Activated T-helper 1 cell treated with anti-CD3 and anti-CD28 coated beads, Interleukin-2, amount 50 U/mL, for 16 hours (primary cell): ENCODE measurements at places on chromosomes 12 and 14.
A peak's percentile ranks its signal among the peaks of the same experiment; 100 is the strongest.

DNA sequence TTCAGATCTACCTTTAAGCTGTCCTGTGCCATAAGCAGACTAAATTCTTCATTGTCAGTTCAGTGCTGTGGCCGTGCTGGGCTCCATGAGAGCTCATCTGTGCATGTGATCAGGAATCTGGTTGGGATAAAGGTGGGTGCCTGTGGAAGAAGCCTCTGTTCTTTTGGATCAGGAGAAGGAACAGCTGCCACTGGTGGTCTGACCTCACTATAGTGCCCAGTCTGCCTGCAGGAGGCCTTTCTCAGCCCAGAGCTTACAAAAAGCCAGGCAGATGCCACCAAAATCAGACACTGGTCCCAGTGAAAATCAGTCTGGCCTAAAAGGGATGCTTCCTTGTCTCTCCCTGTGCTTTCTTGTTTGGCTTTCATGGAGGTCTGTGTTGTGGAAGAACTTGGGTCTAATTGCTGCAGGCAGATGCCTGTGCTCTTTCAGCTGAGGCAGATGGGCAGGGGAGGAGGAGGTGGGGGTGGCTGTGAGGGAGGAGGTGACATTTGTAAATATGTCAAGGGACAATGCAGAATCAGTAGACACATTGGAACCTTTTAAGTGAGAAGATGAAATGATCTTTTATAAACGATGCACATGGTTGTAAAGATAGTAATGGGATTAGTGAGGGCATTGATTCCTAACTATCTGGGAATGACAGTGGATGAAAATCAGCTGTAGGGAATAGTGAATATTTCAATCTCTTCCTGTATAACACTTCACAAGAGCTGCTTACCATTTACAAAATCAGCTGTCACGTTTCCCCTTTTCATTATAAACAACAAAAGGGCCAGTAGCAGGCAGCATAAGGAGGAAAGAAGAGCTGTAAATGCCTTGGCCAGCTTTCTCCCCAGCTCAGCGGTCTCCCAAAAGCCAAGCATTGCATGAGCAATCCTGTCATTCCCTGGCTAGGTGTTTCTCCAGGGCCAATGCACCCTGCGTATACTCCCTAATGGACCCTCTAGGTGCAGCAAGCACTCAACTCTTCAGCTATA lies 44.6 kb downstream of the CACNA2D4 start:
- DNase-seq: no peak

GRCh38 chr14:53304726-53305381 lies 151.7 kb upstream of the DDHD1 start:
- DNase-seq: no peak

GRCh38 chr12:62006076-62006732 lies 254.0 kb upstream of the USP15 start:
- DNase-seq: no peak

DNA sequence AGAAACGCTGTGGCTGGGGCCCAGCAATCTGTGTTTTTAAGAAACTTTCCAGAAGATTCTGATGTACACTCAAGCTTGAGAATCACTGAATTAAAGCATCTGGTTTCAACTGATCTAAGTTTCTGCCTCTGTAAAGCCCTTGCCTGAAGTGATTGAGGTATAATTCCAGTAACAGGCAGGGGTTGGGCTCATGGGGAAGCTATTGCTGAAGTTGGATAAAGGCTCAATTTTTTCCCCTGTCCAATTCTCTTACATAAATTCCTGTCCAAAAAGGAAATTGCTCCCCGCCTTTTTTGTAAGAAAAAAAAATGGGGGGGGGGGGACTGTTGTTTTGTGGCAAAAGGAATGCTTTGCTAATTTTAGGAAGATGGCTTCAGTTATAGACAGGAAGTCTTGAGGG lies 337.4 kb downstream of the NUAK1 start:
- DNase-seq: no peak

GRCh38 chr12:71610031-71610795 lies 53.4 kb downstream of the ZFC3H1 start:
- DNase-seq: no peak

GRCh38 chr12:49255857-49256637 lies 8.8 kb upstream of the TUBA1C start:
- DNase-seq: no peak

GRCh38 chr12:3964439-3964838 lies 91.2 kb upstream of the PARP11 start:
- DNase-seq: no peak

GRCh38 chr12:96205908-96206307 lies 11.7 kb downstream of the ELK3 start:
- DNase-seq: no peak

DNA sequence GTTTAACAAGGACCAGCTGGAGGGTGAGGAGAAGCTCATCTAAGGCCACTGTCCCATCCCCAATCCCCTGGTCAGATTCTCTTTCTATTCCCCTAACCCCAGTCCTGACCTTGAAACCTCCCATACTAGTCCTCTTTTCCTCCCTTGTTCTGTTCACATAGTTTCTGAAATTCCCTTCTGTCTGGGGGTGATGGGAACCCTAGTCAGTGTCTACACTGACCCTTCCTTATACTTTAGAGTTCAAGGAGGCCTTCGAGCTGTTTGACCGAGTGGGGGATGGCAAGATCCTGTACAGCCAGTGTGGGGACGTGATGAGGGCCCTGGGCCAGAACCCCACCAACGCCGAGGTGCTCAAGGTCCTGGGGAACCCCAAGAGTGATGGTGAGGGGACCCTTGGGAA lies 2.4 kb downstream of the MYL6B start:
- DNase-seq: no peak

DNA sequence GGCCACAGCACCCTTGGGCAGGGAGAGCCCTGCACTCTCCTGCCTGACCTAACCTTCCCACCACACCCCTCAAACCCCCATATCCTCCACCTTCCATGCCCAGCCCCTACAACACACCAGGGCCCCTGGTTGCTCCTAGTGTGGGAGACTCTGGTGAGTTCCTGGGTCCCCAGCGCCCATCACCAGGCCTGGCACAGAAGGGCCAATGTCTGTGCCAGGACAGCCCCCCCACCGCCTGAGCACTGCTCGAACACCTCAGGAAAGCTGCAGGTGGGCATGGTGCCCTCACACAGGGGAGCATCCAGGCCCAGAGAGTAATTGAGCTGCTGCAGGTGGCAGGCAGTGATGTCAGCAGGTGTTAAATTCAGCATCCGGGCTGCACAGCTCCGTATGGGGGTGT lies 15.2 kb downstream of the ADCY6 start:
- no peak for DNase-seq

GRCh38 chr12:124465473-124465872 lies 101.9 kb downstream of the NCOR2 start:
- DNase-seq: no peak

DNA sequence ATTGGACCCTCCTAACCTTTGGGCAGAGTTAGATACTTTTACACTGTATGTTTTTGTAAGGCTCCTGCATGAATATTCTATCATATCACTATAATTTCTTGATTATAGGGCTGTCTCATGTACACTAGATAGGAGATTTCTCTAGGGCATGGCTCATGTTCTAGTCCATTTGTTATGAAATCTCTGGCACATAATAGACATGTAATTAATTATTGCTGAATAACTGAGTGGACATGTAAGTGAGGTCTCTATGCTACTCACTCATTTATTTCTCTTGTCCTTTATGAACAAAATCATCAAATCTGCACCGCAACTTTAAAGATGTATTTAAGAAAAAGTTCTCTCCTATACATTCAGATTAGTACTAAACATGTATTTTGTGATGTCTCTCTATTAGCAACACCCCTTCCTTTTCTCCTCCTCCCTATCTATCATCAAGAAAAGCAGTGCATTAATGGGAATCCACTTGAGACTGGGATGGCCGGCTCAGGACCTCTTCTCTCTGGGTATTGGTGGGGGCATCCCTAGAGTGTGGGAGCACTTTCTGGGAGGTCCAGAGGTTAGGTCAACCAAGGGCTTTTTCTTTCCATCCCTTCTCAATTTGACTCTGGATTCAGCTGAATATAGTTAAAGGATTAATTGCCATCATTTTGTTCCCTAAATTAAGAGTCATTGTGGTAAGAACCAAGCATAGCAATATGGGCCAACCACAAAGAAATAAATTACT lies 168.0 kb upstream of the HMGA2 start:
- no peak for DNase-seq

DNA sequence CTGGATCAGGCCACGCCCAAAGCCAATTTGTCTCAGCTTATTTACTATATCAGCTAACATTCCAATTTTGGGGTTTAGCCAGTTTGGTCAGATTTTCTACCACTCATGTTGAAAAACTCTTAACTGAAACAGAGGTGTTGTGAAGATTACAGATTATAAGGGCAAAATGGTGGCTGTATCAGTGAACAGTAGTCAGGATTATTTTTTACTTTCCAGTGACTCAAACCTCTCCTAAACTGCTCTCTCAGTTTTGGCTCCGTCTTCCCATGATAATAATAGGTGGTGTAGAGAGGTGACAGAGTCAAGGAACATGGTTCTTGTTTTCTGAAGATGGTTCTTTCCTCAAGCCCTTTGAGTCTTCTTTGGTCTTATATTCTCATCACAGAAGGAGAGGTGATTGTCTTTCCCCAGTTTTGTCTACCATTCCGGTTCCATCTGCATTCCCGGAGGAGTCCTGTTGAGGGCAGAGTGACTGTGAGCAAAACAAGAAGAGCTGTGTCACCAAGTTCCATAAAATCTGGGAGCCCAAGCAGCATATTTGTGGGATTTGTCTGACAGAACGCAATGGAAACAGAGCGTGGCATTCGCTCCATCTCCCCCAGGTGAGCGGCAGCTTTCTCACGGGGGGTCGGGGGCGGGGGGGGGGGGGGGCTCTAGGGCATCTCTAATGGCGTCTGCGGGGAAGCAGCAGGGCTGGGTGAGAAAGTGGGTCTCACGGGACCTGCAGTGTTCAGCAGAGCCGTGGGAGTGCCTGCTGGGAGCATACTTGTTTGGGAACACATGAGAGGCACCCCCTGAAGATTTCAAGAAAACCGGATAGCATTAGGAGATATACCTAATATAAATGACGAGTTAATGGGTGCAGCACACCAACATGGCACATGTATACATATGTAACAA lies 59.1 kb downstream of the TBC1D30 start:
- DNase-seq: no peak

- no peak for DNase-seq
Measured at GRCh38 chr14:67630186-67630585, 10.5 kb downstream of the ARG2 start.

GRCh38 chr14:67571275-67571990 lies 28.6 kb downstream of the PIGH start:
- DNase-seq: peak; percentile 50

DNA sequence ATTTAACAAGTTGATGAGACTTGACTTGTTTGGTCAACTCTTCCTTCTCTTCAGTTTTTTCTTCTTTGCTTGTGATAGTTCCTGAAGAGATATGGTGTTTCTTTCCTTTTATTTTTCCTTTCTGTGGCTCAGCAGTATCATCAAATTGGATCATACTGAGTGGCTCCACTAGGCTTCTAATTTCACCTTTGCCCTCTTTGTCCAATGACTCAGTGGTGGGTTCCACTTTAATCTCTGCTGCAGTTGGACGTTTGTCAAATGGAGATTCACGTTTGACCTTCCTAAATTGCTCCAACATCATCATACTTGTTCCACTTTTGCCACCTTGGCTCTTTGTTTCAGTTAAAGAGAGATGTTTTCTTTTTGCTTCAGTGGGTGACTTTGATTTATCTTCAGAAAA lies 41.5 kb downstream of the FAM186A start:
- DNase-seq: no peak

DNA sequence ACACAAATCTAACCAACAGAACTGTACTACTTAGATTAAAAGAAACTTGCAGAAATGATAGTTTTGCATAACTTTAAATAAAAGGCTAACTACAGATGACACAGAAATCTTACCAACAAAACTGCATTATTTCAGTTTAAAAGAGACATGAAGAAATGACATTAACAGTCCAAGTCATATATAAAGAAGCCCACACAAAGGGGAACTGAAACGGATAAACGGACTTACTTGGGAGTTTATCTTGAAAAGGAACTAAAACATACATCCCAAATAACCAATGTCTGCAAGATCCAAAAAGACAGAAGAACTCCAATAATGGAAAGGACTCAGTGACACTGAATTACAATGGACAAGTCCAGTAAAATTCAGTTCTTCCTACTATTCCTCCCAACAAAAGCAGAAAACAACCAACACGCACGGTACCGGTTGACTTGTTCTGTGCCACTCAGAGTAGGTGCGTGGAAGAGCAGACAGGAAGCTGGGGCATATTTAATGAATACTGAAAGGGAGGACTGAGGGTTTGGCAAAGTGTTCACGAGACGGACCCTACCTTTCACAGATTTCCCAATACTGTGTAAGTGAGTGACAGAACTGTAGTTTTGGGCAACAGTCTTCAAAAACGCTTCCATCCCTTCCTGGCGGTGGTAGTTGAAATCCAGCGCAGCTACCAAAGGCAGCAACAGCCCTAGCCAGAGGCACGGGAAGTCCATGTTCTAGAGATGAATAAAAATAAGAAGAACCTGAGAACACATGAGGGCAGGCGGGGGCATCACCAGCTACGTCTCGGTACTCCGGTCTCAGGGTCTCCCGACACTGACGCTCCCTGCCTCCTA lies 627 bp downstream of the CPM start:
- no peak for DNase-seq

DNA sequence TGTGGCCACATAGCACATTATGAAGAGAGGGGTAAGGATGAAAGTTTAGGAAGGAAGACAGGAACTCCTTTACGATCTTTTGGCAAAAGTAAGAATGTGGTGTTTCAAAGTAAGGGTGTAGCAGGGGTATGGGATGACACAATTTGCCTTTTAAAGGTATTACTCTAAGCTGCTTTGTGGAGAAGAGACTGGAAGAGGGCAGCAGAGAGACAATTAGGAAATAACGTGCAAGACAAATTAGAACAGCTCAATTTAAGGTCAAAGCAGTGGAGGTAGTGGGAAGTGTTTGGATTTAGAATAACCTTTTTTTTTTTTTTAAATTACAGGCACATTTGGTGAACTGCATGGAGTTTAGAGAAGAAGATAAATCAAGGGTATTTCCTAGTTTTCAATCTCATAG lies 342.6 kb downstream of the NOVA1 start:
- DNase-seq: no peak

GRCh38 chr12:54371328-54372112 lies 7.2 kb upstream of the GPR84 start:
- DNase-seq: no peak

DNA sequence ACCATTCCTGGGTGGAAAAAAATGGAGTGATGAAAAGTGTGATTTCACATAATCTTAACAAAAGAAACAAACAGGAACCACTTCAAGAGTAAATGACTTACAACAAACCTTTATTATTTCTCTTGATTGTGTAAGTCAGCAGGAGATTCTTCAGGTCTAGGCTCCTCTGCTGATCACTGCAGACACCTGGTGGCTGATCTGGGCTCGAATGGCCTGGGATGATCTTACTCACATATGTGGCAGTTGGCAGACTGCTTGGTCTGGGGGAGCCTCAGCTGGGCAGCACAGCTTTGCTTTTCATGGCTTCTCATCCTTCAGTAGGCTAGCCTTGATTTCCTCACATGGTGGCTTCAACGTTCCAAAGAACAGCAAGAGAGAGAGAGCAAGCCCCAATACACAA lies 215.4 kb upstream of the PRICKLE1 start:
- DNase-seq: no peak

- peak; percentile 6 for DNase-seq
Measured at GRCh38 chr12:48198672-48198971, 4.5 kb downstream of the OR10AD1 start.
